ENCODE measurements at places on chromosomes 5 and 9. TPM values are rescaled to one million over a fixed set of nuclear protein-coding genes. Genes with fewer than 3 reads are reported as not detected.

Gene EGFL7
- total RNA-seq: 1.1 TPM

Gene ENG
- 14.4 TPM for total RNA-seq

Gene ADAMTSL2
- 0.07 TPM for total RNA-seq

Gene MELK
- 47.4 TPM for total RNA-seq

Gene ASPN
- not detected for total RNA-seq

Gene GGTA1
- not detected for total RNA-seq

Measured in activated T-cell treated with anti-CD3 and anti-CD28 coated beads, Interleukin-2, amount 50 U/mL, for 72 hours (primary cell).